ENCODE measurements at places on chromosomes 5 and 9.

GRCh38 chr9:9215050-9215449 lies 1397.8 kb downstream of the PTPRD start:
- DNase-seq = no peak

- no peak for DNase-seq
Observed at GRCh38 chr5:131210151-131210510, 39.4 kb downstream of the LYRM7 start.

GRCh38 chr9:79689576-79689975 lies 117.8 kb downstream of the TLE4 start:
- no peak for DNase-seq

DNA sequence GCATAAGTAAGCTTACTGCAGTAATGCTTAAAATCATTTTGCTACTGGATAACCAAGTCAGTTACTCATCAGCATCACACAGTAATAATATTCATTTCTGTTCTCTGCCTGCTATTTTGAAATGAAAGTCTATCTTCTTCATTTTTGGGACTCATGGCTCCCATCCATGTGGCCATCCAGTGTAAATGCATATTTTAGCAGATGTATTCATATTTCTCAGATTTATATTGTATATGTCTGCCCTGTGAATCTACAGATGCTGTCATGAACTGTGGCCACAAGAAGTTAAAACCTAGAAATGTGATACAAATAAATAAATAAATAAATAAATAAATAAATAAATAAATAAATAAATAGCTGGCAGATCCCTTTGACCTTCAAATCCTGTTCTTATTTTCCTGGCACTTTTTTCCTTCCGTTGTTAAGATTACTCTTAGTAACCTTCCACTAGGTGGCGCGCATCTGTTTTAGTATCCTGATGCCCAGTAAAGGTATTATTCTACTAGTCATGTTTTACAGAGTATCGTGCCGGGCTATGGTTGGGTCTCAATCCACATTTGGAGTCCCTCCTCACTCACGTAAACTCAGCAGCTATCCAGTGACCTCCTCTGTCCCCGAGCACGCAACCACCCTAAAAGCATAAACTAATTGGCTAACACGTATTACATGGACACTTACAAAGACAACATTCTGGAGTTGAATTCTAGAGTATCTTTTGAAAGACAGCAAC lies 79.2 kb upstream of the IL7R start:
- peak; percentile 89 for DNase-seq

DNA sequence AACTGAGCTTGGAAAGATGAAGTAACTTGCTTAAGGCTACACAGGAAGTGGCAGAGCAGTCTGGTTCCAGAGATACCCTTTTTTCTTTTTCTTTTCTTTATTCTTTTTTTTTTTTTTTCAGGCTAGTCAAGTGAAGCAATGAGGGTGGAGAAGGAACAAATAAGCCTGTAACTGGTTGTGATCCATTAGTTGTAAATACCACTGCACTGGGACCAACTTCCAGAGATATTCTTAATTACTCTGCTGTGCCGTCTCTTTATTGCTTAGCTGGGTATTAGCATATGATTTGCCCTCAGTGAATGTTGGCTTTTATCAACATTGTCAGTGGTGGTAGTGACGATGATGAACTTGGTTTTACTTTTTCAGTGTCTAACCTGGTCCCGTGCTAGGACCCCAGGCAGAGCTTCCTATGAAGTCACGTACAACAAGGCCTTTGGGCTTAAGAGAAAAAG lies 26.7 kb downstream of the LNPEP start:
- DNase-seq = no peak

DNA sequence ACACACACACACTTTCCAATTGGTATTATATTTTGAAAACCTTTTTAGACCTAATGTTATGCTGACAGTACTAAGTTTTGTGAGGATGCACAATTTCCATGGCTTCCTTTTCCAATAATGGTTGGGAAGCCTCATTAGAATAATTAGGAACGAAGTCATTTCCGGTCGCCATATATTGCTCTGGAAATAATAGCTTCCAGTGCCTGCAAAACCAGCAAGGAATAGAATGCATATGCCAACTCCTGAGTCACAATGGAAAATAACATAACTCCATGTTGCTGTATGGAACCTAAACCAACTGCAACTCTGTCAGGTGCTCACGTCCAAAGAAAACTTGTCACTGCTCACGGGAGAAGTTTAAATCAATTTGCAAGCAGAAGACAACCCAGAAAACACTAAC lies 222.0 kb downstream of the EBF1 start:
- DNase-seq = no peak

DNA sequence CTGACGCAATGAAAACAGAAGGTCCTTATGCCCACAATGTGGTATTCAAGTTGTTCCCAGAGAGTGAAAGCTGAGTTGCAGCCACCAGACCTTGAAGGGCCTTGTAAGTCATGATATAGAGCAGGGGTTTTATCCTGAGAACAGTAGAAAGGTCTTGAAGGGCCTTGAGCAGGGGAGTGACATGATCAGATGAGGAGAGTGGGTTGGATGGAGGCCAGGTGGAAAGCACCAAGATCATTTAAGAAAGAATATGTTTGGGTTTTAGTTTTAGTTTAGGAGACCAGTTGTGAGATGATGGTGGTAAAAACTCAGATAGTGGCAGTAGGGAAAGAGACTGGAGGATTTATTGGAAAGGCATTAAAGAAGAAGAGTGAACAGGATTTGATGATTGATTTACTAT lies 5.9 kb downstream of the ITGA2 start:
- no peak for DNase-seq

DNA sequence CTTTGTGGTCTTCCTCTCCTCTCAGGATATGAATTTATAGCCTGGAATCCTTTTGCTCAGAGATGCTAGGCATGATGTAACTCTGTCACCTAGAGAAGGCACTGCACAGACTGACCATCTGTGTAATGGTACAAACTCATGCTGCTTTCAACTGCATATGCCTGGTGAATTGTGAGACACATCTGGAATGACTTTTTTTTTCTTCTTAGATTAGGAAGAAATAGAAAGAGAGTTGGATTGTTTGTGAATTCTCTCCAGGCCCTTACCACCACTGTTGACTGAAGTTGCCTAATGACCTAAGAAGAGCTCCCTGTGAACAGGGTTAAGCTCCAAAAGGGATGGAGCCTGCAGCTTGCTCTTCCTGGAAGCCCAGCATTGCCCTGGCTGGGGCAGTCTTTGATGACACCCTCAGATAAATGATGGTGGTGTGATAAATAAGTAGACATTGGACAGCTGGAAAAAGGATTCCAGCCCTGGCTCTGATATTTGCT lies 47.8 kb upstream of the TRIM32 start:
- no peak for DNase-seq

DNA sequence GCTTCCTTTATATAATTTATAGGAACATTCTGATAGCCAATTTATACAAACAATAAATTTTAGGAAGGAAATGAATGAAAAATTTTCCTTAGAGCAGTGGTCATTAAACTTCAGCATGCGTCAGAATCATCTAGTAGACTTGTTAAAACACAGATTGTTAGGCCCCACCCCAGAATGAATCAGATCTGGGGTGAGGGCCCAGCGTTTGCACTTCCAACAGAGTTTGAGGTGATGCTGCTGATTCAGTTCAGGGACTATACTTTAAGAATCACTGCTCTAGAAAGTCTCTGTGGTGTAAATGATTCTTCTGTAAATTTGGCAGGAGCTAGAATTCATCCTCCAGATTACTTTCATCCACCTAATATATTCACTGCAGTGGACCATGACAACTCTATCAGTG lies 80.4 kb downstream of the SLC12A2 start:
- DNase-seq = peak; percentile 17

GRCh38 chr5:90191352-90192045 lies 218.1 kb downstream of the CETN3 start:
- DNase-seq = no peak

DNA sequence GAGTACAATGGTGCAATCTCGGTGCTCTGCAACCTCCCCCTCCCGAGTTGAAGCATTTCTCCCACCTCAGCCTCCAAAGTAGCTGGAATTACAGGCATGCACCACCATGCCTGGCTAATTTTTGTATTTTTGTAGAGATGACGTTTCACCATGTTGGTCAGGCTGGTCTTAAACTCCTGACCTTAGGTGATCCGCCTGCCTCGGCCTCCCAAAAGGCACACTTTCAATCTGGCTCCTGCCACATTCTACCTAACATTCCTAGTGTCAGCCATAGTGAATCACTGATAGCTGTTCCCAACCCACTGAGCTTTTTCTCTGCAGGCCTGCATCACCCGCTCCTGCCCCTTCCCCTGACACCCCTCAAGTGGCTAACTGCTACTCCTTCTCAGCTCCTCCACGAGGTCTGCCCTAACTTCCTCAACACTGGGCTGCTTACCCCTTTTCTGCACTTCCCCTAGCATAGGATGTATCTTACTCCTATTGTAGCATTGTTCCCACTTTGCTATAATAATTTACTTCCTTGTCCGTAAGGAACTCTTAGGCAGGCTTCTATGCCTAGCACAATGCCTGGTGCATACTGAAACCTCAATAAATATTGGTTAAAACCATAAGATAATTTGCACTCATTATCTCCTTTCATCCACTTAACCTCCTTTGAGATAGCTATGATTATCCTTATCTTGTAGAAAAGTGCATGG lies 42.0 kb upstream of the LIFR start:
- DNase-seq = no peak

DNA sequence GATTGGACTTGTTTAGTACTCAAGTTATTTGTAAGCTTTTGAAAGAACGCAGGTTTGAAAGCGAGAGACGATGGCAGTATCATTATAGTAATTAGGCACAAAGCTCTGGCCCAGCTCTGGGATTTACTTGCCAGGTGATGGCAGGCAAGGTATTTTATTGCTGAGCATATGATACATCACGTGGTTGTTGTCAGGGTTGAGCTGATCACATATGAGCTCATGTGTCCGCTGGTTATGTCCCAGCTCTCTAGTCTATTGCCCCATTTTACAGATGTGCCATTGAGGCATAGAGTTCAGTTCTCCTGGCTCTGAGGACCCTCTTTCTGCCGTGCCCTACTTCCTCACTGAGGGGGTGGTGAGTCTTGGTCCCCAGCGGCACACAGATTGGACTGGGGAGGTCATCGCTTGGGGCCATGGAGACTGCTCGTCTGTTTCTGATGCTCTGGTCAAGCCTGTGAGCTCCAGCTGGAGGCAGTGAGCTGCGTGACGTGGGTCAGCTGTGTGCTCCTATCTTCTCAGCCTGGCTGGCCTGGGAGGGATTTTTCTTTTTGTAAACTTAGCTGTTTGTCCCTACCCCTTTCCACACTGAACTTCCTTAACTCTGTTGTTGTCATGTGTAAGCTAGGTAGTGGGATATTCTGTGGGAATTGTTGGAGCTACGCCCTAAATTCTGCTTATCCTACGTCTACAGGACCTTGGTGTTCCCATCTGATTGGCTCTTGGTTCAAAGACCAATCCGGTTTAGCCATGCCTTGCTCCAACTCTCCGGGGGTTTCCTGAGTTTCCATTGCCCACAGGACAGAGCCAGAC lies 2.2 kb downstream of the NXNL2 start:
- DNase-seq = no peak

DNA sequence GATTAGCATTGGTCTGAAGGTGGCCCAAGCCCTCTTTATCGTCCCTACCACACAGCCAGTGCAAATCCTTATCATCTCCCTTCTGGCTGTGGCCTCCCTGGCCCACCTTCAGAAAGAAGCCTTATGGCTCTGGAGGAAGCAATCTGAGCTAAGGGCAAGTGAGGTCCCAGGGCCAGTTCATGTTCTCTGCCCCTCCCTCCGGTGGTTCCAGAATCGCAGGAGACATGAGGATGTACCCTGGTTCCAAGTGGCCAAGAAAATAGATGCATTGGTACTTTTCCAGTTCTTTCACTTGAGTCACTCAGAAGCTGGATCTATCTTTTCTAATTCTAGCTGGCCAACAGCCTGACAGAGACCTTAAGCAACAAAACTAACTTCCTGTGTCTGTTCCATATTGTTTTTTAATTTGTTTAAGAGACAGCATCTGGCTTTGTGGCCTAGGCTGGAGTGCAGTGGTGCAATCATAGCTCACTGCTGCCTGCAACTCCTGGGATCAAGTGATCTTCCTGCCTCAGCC lies 60.7 kb downstream of the LHFPL2 start:
- peak; percentile 93 for DNase-seq

DNA sequence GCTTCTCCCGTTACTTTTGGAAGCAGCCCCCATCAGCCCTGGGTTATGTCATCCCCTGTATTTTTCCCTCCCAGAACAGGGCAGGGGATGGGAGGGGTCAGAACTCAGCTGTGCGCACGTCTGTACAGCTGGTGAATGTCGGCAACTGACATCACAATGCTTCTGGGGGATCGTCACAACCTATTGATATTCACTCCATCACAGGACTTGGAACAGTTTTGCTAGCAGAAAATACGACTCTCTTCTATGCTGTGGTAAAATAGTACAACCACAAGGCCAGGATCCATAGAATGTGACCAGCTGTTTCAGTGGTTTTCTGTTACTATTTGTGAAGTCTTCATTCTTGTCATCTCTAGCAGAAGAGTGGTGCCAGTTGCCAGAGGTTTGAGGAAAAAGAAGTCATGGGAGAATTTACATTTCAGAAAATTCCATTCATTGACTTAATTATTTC lies 77.1 kb upstream of the KLF4 start:
- peak; percentile 34 for DNase-seq

DNA sequence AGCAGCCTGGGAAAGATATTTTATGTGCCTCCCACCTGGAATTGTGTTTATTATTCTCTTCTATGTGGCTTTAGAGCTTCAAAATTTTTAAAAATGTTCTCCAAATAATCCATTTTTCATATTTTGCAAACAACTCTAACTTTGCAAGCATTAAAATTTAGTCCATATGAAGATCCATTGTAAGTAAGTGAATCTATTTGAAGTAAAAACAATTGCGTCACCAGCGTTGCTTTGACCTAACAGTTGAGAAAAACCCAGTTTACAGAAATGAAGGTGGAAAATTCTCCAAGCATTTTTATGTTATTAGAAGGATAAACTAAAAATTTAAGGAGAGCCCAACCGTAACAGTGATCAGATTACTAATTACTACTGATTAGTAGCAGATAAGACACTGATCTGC lies 38.9 kb upstream of the TLX3 start:
- DNase-seq = peak; percentile 27

DNA sequence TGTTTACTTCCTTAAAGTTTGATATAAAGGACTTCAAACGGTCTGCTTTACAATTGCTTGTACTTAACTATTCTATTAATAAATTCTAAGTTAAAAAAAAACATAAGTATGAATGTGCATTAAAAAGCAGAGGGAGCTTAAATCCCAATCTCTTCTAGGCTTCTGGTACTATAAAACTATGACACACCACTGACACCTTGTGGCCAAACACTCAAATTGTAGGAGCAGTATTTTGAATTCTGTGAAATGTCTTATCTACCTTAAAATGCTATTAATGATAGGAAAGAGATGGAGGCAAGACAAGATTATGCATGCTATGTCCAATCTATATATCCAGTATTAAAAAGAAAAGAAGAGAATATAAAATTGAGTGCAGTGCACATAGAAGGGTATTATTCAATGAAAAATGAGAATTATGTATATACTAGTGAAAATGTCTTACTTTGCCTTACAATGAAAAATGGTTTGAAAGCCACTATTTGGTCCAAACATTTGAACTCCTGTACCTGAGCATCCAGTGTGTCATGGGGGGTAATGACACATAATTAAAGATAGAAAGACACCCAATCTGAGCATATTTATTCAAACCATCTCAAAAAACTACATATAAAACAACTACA lies 87.6 kb downstream of the ERP44 start:
- peak; percentile 82 for DNase-seq

- peak; percentile 45 for DNase-seq
Observed at GRCh38 chr5:124410539-124411488, 335.6 kb downstream of the ZNF608 start.

GRCh38 chr9:82423700-82424099 lies 435.1 kb downstream of the SPATA31D1 start:
- no peak for DNase-seq

Data from cardiac fibroblast (primary cell).